Stimulated activated memory B cell treated with anti-CD40 and anti-IgM and Interleukin-4, amounts not matched to agents 10 μg/mL and 1 μg/mL and 100 μg/mL, for 72 hours (primary cell): ENCODE measurements at places on chromosomes 5 and 9.

GRCh38 chr9:89008744-89009545 is 17.7 kb downstream of the S1PR3 start:
- ATAC-seq: no peak

- ATAC-seq: no peak
Observed at GRCh38 chr9:109064963-109065702, 51.8 kb upstream of the CTNNAL1 start.

GRCh38 chr5:17258431-17258830 is 41.0 kb downstream of the BASP1 start:
- no peak for ATAC-seq

DNA sequence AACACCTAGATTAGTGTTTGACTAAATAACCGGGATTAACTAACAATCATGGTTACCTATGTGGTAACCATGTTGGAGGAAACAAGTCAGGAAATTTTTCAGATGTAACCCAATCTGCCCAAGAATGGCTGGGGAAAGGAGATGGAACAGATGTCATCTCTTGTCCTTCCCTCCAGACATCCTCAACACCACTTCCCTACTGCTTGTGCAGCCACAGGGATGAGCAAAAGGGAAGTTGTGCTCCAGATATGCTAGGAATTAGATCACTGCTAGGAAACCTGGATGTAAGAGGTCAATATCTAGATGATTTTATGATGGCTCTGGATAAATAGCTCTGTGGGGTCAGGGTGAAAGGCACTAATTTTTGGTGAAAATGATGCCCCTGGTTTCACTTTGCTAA is 61.3 kb upstream of the ELL2 start:
- no peak for ATAC-seq

DNA sequence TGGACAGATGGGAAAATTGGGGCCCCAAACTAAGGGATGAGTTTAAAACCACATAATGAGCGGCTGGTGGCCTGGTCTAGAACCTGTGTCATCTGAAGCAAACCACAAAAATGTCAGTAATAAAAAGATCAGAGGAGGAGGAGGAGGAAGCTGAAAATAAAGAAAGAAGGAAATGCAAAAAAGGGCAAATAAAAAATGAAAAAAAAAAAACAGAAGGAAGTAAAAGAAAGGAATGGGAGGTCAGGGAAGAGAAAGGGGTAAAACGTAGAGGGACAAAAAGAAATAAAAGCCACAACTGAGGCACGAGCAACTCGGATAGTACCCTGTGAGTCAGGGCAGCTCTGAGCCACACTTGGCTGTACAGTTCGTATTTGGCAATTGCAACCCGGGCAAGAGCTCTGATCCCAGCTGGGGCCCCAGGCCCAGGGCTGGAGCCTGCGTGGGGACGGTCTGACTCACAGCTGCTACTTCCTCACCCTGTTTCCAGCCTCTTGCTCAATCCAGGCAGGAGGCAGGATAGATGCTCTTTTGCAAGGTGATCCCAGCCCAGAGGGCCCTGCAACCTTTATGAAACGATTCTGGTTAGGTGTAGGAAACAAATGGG is 137.9 kb upstream of the TRIM32 start:
- no peak for ATAC-seq
